ENCODE measurements at places on chromosomes 3 and 15.

GRCh38 chr3:117278424-117279190 lies 569.0 kb downstream of the TUSC7 start:
- no peak for DNase-seq

DNA sequence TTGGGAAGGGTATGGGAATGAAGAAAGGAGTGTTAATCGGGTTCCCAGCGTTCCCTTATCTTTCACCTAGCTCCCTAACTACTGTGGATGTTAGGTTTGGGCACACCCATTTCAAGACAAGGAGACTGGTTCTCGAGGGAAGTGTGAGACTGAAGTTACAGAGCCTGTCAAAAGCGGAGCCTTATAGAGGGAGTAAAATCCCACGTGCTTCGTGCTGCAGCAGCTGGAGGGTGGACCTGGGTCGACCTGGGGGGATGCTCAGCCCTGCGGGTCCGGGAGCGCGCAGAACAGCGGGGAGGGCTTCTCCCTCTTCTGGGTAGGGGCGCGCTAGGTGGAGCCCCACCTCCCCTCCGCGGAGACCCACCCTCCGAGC lies 314 bp upstream of the TMED3 start:
- no peak for DNase-seq

- DNase-seq = no peak
Measured at GRCh38 chr15:40836020-40836419, 7.5 kb upstream of the PPP1R14D start.

DNA sequence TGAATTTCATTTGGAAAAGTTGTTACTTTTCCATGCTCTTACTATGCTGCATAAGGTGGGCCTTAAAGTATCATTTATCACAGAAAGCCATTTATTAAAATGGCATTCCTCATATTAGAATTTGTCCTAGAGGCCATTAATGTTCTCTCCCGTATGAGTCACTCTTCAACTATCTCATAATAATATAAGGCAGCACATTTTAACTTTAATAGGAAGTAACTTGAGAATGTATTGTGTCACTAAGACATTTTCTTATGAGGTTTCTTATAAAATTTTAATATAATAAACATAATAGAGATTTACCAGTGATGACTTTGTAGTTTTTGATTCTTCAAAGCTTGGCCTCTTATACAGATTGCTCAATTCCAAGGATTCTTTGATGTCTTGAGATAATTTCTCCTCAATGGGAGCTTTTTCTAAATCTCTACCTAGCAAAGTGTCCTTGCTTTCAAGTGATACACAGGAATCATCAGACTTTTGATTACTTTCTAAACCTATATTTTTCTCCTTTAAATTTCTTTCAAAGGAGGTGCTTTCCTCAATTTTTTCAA lies 74.7 kb downstream of the ZBBX start:
- no peak for DNase-seq

DNA sequence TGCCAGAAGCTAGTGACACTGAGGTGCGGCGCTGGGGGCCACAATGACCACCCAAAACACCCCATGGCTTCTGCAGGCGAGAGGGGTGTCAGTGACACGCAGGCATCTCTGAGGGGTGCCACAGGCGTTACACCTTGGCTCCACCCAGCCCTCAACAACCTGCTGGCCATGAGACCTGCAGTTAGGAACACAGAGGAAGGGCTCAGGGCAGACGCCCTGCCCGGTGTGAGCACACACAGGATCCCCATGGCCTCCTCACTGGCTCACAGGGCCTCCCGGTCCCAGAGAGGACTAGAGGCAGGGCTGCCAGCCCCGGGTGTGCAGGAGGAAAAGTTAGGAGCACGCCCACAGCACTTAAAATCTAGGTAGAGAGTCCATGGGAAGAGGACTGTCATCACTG lies 35.1 kb downstream of the CYFIP1 start:
- DNase-seq = no peak
